Activated naive CD4-positive, alpha-beta T cell (primary cell): ENCODE measurements at places on chromosomes 16 and 17.

GRCh38 chr16:49734331-49734730, 121.6 kb downstream of the ZNF423 start:
- no peak for DNase-seq

DNA sequence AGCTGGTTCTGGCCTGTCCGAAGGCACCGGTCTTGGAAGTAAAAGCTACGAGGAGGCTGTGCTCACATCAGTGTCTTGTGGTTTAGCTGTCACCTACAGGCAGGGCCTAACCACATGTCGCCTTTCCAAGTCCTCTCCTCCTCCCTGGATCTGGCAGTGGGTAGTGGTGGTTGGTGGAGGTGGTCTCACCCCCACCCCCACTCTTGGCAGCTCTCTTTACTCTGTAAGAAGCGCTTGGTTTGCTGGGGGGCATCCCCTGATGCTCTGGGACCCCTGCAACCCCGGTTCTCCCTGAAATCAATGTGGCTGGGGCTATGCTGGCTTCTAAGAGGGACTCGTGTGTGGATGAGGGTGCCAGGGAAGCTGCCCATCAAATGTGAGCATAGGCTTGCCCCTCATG, 68.3 kb downstream of the WIPI1 start:
- DNase-seq = no peak

GRCh38 chr17:73516431-73516830, 127.8 kb downstream of the SDK2 start:
- DNase-seq = no peak

GRCh38 chr17:47905221-47905733, 9.2 kb downstream of the SP2 start:
- no peak for DNase-seq

GRCh38 chr16:72442385-72443158, 270.6 kb upstream of the PMFBP1 start:
- DNase-seq = no peak

DNA sequence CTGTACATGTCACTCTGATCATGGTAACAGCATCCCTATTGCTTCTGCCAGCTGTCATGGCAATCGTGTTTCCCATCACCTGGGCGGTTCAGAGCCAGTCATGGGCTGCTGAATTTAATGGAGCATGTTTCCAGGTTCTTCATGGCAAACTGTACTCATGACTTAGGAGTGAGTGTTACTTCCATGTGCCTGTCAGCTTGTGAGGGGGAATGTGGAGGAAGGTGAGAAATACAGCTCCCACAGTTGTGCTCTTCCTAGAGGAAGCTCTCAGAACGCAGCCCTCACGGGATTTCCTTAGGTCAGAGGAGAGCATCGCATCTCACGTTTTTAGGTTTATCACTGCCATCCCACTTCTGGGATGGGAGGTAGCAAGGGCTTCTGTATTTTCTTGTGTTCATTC, 28.0 kb upstream of the ARHGAP23 start:
- DNase-seq = no peak
